ENCODE measurements at places on chromosomes 11 and 22.

DNA sequence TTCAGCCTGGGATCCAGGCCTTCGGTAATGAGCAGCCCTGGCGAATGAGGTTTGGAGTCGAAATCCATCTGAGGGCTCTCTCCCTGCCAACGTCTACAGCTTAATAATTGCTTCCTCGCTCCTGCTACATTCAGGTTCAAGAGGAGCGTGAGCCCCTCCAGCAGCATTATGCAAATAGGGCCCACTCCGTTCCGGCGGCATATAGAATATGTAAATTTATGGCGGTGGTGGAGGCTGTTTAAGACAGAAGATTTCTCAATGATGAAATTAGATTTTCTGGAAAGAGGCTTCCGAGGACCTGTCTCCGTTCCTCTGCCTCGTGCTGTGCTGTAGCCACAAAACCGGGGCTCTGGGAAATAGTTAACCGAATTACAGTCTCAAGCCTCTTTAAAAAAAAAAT lies 402.8 kb downstream of the MIAT start:
- no peak for DNase-seq

GRCh38 chr11:19176629-19177186 lies 25.1 kb downstream of the CSRP3 start:
- no peak for DNase-seq

DNA sequence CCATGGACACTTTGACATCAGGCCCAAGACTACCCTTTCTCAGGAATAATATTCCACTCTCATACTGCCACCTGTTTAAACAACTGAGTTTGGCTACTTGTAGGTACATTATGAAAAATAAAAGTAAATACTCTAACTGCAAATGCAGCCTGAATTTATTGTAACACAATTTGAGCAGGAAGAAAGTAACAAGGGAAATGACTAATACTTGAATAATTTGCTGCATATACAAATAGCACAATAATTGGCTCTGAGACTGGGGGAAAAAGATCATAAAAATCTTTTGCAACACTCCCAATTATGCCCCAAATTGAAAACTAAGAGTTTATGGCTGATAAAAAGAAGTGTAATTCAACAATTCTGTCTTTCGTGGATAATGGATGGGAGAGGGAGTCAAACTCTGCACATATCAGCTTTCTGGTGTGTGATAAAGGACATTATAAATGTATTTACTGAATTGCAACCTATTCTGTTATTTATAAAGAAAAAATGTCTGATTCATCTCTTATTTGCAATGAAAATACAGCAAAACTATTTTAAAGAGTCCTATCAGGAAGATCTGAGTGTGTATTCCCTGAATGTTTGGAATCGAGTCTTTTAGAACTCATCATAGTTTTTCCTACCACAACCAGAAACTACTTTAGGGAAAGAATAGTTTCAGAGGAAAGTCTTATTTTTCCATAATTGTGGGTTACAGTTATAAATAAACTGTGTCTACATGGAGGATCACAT lies 359.0 kb downstream of the JRKL start:
- DNase-seq: no peak

GRCh38 chr11:104476454-104476853 lies 312.5 kb upstream of the PDGFD start:
- no peak for DNase-seq

GRCh38 chr11:112748713-112749543 lies 212.3 kb upstream of the NCAM1 start:
- no peak for DNase-seq

- no peak for DNase-seq
Observed at GRCh38 chr11:130786586-130786985, 129.7 kb downstream of the SNX19 start.

DNA sequence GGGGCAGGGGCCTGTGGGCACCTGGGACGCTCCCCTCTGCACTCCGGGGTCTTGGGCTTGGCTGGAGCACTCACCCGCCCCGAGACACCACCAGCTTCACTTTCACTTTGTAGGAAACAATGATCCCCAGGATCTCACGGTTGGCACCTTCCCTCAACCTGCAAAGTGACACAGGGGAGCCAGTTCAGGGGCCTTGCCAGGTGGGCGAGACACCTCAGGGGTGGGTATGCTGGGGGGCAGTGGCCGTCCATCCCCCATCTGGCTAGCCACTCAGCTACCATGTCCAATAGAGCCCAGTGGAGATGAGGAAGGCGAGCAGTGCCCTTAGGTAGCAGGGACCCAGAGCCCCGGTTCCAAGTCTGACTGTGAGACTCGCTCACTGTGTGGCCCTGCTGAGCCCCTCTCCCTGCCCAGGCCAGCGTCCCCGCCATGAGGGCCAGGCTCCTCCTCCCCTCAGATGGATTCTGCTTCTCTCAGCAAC lies 32.3 kb downstream of the TPBGL start:
- no peak for DNase-seq

DNA sequence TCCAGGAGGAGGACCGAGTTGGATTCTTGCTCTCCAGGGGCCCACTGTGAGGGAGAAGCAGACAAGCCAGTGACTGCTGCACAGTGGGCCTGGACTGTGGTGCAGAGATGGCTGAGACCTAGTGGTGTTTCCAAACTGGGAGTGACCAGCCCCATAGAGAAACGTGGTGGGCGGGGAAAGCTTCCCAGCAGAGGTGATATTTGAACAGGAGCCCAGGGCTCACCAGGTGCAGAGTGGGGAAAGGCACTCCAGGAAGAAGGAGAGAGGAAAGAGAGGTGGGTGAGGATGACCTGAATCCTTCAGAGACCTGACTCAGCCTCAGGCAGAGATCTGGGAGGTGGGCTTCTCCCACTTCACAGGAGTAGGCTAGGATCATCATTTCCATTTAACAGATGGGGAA lies 52.1 kb upstream of the RASD2 start:
- DNase-seq: no peak

- DNase-seq: no peak
Observed at GRCh38 chr11:72446929-72447769, 12.8 kb upstream of the CLPB start.

- peak; percentile 39 for DNase-seq
Observed at GRCh38 chr11:66388780-66389386, 17.3 kb upstream of the SLC29A2 start.

DNA sequence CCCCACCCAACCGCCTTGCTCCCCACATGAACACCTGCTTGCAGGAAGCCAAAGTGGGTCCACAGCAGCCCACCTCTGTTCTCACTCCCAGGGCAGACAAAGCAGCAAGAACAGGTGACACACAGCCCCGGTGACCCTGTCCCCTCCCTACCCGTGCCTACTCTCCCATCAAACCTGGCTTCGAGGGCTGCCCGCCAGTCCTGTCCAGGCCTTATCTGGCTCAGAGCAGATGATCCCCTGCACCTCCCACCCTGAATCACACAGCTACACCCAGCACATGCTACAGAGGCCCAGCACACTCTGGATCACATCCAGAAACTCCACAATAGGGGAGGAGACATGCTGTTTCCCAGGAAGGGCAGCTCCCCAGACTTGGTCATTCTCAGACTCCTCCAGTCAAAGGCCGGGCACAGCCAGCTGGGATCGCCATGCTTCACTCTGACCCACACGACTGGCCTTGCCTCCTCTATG lies 6.2 kb upstream of the RGL4 start:
- DNase-seq: no peak

DNA sequence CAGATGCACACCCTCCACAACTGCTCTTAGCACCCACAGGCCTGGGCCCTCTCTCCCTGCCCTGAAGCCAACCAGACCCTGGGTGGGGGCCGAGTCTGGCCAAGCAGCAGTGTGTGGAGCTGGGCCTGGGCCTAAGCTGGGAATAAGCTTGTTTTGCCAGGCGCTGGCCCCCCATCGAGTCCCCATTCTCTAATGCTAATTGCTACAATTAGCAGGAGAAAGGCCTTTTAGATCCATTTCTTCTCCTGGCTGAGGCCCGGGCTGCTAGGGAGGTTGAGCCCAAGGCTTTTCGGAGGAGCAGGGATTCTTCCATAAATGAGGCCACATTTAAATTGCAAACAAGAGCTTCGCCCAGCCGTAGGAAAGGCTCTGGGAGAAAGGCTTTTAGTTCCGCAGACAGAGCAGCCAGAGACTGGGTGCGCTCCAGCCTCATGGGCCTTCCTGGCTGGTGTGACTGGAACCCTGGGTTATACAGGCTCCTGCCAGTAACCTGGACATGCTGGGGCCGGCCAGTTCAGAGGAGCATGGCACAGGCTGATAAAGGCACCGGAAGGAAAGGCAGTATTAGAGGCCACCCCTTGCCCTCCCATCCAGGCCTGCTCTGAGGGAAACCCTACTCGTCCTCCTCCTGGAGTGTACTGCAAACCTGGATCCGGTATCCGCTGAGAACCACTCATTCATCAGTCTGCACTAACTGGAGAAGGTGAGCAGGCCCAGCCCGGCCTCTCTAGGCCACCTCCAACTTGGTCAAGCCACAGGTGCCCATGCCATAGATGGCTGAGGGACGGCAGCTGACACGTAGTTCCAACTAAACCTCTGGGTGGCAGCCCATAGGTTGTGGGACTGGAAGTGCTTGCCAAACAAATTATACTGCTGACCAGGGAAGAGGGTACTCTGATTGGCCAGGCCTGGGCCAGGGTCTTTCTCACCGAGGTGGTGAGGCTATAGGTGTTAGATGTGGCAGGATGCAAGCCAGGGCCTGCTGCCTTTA lies 6.2 kb downstream of the KCNQ1OT1 start:
- no peak for DNase-seq

GRCh38 chr22:19232623-19233022 lies 54.1 kb upstream of the SLC25A1 start:
- no peak for DNase-seq

DNA sequence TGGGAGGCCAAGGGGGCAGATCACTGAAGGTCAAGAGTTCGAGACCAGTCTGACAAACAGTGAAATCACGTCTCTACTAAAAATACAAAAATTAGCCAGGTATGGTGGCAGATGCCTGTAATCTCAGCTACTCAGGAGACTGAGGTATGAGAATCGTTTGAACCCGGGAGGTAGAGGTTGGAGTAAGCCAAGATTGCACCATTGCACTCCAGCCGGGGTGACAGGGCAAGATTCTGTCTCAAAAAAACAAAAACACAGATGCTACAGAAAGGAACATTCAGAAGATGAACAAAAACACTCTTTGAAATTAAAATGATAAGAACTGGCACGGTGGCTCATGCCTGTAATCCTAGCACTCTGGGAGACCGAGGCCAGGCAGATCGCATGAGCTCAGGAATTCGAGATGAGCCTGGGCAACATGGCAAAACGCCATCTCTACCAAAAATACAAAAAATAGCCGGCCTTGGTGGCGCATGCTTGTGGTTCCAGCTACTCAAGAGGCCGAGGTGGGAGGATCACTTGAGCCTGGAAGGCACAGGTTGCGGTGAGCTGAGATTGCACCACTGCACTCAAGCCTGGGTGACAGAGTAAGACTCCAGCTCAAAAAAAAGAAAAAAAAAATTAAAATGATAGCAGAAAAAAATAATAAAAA lies 8.5 kb downstream of the RAB6A start:
- DNase-seq: no peak

DNA sequence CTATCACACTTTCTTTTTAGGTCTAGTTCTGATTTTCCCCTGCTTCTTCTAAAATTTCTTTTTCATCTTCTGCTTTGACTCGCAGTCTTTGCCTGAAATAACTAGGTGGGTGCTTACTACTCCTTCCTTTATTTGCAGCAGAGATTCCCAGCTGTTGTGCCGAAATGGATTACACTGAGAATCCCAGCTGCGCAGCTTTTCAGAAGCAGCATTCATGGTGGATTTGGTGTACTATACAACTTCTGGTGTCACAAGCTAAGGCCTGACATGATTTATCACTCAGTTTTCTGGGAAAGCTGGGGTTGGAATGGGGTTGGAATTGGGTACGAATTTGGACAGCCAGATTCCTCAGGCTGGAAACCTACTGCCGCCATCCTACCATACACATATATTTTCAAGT lies 6.0 kb upstream of the XKR3 start:
- no peak for DNase-seq

DNA sequence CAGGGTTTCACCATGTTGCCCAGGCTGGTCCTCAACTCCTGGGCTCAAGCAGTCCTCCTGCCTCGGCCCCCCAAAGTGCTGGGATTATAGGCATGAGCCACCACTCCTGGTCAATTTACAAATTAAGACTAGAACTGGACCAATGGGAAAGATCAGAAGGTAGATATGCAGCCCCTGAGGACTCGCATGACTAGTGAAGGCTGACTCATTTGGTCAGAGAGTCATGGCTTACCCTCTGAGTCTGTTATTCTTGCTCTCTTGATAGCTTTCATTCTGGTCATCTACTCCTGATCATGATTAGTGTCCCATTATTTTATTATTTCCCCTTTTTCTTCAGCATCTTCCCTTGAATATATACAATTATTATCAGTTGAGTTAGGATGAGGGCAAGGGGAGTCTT lies 2.7 kb upstream of the LDHAL6A start:
- no peak for DNase-seq

DNA sequence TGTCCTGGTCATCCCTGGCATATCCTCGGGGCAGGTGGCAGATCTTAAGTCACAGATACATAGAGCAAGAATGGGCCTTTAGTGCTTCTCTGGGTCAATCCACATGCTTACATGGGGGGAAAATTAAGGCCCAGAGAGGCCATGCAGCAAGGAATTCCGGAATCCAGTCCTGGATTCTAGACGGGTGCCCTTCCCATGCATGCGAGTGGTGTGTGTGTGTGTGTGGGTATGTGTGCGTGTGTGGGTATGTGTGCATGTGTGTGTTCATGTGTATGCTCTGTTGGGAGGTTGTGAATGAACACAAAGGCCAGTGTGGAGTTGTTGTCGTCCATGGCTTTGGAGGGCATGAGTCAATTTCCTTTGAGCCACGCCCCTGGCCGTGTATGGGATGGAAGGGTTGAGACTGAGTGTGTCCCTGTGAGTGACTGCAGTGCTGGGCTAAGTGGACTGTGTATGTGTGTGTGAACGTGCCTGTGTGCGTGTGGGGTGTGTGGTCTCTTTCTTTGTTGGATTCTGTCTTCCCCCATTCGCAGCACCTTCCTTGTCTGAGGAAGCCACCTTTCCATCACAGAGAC lies 33.4 kb upstream of the EIF3D start:
- no peak for DNase-seq

DNA sequence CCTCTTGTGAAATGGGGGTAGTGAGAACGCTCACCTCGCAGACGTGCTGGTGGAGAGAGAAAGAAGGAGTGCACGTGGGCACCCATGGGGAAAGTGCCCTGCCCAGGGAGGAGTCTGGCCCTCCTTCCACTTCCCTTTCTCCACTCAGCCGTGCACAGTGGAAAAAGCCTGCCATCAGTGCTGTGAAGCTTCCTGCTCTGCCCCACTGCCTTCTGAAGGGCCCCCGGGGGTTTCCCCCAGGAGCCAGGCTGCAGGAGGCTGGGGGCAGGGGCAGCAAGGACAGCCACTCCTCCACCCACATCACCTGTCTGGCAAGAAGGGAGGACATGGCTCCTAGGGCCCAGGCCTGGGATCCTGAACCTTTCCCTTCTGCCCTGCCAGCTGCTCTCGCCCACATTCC lies 7.6 kb downstream of the TP53I11 start:
- DNase-seq: no peak

DNA sequence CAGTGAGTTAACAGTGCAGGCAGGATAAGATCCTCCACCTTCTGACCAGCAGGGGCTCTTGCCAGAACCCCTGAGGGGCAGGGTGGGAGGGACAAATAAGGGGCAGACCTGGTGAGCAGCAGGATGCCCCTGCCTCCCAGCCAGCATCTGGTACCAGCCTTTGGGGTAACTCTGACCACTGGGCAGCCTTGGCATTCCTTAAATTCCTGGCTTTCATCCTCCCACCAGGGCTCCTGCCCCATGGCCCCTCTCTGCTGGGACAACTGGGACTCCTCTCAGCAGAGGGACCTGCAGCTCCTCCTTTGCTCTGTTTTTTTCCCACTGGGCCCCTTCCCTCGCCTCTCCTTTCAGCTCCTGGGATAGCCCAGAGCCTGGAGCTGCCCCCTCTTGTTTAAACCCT lies 98.0 kb upstream of the CD82 start:
- no peak for DNase-seq

- no peak for DNase-seq
Observed at GRCh38 chr11:104690241-104690640, 208.0 kb downstream of the CASP12 start.

- DNase-seq: no peak
Observed at GRCh38 chr11:115303929-115304531, 200.2 kb downstream of the CADM1 start.

Data from T-helper 2 cell (primary cell).